ENCODE measurements at places on chromosomes 2 and 18.
A peak's percentile ranks its signal among the peaks of the same experiment; 100 is the strongest.

DNA sequence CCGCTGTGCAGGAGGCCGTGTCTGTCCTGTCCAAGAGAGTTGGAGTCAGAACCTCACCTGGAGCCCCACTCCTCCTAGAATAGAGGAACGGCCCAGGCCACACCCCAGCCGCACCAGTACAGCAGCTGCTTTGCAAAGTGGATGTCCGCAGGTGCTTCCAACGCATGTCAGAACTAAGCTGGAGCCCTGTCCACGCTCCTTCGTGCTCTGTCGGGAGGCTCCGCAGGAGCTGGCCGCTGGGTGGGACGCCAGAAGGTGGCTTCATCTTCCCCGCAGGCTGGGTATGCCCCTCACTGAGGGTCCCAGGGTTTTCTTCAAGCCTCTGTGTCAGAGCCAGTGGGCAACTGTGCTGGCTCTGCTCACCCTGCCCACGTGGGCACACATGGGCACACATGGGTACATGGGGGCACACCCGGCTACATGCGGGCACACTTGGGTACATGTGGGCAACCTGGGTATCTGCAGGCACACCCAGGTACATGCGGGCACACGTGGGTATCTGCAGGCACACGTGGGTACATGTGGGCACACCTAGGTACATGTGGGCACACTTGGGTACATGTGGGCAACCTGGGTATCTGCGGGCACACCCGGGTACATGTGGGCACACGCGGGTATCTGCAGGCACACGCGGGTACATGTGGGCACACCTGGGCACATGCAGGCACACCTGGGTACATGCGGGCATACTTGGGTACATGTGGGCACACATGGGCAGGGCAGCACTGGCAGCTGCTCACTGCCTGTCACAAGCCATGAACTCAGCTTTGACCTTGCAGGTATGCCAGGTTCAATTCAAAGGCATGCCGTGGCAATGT is 67.1 kb upstream of the CTDP1 start:
- H3K36me3 ChIP-seq, result no peaks in the 10 kb centered on the region
- no peak overlapping the region for H3K27ac ChIP-seq
- no peak overlapping the region for H3K4me3 ChIP-seq
- H3K4me1 ChIP-seq, result no peaks in the 10 kb centered on the region
- no peaks in the 10 kb centered on the region for H3K27me3 ChIP-seq

GRCh38 chr18:58321986-58322385 is 278.0 kb downstream of the NEDD4L start:
- peaks cover 21% of the 10 kb centered on the region for H3K36me3 ChIP-seq
- no peaks in the 10 kb centered on the region for H3K27me3 ChIP-seq
- H3K4me3 ChIP-seq, result no peak overlapping the region
- H3K4me1 ChIP-seq, result peaks cover 12% of the 10 kb centered on the region
- peak overlapping the region; percentile 56 for H3K27ac ChIP-seq

DNA sequence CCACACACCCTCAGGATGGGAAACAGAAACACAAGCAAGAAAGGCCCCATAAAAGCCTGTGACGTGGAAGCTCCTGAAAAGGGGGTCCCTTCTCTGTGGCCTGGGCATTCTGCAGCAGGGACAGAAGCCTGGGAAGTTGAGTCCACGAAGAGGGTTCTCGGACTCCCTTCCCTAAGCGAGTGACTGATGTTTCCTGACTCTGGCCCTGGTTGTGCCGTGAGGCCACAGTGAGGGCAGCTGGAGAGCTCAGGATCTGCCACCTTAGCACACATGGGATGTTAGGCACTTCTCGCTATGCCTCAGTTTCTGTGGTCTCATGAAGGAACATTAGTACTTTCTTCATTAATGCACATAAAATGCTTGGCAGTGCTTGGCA is 87.2 kb upstream of the ZFP36L2 start:
- no peaks in the 10 kb centered on the region for H3K36me3 ChIP-seq
- H3K27ac ChIP-seq, result no peak overlapping the region
- H3K27me3 ChIP-seq, result no peaks in the 10 kb centered on the region

DNA sequence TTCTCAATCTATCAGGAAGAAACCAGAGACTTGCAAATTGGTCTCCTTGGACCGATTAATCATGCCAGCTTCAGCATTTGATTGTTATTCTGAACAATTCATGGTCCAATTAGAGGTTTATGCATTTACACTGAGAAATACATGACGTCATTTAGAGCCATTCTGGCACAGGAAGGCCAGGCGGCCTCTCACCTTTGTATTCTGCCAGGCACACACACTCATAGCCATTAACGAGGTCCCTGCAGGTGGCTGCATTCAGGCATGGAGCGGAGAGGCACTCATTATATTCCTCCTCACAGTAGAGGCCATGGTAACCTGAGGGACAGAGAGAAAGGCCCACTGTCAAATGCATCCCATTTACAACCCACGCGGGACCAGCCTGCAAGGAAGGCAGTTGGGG is 146.8 kb upstream of the PID1 start:
- no peaks in the 10 kb centered on the region for H3K27me3 ChIP-seq
- H3K27ac ChIP-seq, result no peak overlapping the region
- no peaks in the 10 kb centered on the region for H3K4me1 ChIP-seq
- H3K36me3 ChIP-seq, result peaks cover 1% of the 10 kb centered on the region
- no peak overlapping the region for H3K4me3 ChIP-seq
- DNase-seq, result no peak

DNA sequence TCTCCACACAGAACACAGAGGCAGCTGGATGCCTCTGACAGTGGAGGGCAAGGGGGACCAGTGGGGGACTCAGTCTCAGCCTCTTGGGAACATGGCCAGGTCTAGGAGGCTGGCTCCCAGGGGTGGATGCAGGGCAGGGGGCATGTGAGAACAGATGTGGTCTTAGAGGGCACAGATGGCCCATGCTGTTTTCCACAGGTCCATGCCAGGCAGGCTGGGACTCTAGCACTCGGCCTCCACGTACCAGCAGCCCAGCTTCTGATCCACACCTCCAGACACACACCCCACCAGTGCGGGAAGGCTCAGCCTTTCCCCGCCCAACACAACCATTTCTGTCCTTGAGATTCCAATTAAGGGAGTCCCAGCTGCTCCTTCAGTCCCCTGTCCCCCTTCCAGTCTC is 42.4 kb downstream of the TNS1 start:
- no peak for DNase-seq
- H3K36me3 ChIP-seq, result no peaks in the 10 kb centered on the region
- no peak overlapping the region for H3K27ac ChIP-seq

GRCh38 chr2:16349811-16350210 is 315.8 kb downstream of the CYRIA start:
- H3K4me1 ChIP-seq, result no peaks in the 10 kb centered on the region
- no peaks in the 10 kb centered on the region for H3K36me3 ChIP-seq
- no peak overlapping the region for H3K4me3 ChIP-seq
- no peaks in the 10 kb centered on the region for H3K27me3 ChIP-seq
- DNase-seq, result no peak

DNA sequence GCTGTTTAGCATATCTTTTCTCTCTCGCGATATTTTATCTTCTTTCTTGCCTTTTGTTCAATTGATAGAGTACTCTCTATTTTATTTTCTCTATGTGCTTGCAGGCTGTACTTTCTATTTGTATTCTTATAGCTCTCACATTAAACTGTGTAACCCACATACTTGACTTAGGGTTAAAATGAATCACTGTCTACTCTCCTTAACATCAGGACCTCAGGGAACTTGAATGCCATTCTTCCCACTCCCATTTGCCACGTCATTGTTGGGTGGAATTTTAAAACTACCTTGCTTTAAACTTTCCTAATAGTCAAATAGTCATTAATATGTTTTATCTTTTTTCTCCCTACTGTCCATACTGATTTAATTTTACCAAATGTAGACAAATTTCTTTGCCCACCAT is 269.7 kb downstream of the ALPK2 start:
- peaks cover 28% of the 10 kb centered on the region for H3K36me3 ChIP-seq
- no peak for DNase-seq
- H3K4me3 ChIP-seq, result no peak overlapping the region
- no peak overlapping the region for H3K27ac ChIP-seq

- H3K36me3 ChIP-seq, result no peaks in the 10 kb centered on the region
- H3K27ac ChIP-seq, result peak overlapping the region; percentile 88
- peaks cover 27% of the 10 kb centered on the region for H3K4me1 ChIP-seq
- no peak for DNase-seq
Measured at GRCh38 chr2:37623971-37624900, 47.2 kb downstream of the CDC42EP3 start.
